Naive thymus-derived CD8-positive, alpha-beta T cell (primary cell): ENCODE measurements at places on chromosomes 7 and 10. TPM values are rescaled to one million over a fixed set of nuclear protein-coding genes. Genes with fewer than 3 reads are reported as not detected.

The ABCB4 gene
- 2.3 TPM for total RNA-seq

The FBXO24 gene
- total RNA-seq: 3.6 TPM

The FGL2 gene
- total RNA-seq: 6.1 TPM

The PNLIPRP1 gene
- not detected for total RNA-seq

The SLC39A12 gene
- total RNA-seq: not detected

- H3K27me3 ChIP-seq: no peaks in the 10 kb centered on the region
- peak within 1 kb of the TSS; percentile 91 for H3K27ac ChIP-seq
- H3K4me1 ChIP-seq: peaks cover 41% of the 10 kb centered on the region
- DNase-seq: peak; percentile 51
- peaks cover 53% of the 10 kb centered on the region for H3K36me3 ChIP-seq
- H3K4me3 ChIP-seq: peak within 1 kb of the TSS; percentile 95
Observed at GRCh38 chr7:150631866-150632864, at the start of gene GIMAP6. TSS of gene GIMAP6 (minus strand) at chr7:150632385. CDS start at chr7:150630142, 2,243 bp downstream.

GRCh38 chr10:74502963-74503608 lies 323.3 kb upstream of the KAT6B start:
- peaks cover 42% of the 10 kb centered on the region for H3K36me3 ChIP-seq
- H3K27ac ChIP-seq: no peak overlapping the region
- no peak for DNase-seq
- H3K4me3 ChIP-seq: no peak overlapping the region
- H3K4me1 ChIP-seq: peaks cover 14% of the 10 kb centered on the region

DNA sequence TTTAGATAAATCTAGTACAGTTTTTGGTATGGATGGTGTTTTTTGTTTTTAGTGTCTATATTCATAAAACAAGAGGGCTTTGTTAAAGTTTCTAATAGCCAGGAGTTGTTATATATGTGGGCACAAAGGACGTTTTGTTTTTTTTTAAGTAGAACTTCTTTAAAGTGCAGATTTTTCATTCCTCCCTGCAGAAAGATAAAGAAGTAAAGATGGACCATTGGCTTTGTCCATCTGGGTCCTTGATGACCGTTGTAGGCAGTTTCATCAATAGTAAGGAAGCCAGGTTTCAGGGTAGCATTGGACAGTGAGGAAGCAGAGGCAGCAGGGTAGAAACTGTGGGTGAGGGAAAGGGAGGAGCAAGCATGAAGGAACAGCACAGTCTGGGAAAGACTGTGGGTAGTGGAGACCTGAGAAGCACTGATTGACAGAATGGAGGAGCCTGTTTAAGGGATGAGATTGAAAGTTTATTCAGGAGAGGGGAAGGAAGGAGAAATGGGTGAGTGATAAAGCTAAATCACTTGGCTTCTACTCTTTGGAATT lies 5.3 kb downstream of the CALU start:
- H3K27ac ChIP-seq: no peak overlapping the region
- no peaks in the 10 kb centered on the region for H3K27me3 ChIP-seq
- peak overlapping the region; percentile 0 for H3K4me3 ChIP-seq

DNA sequence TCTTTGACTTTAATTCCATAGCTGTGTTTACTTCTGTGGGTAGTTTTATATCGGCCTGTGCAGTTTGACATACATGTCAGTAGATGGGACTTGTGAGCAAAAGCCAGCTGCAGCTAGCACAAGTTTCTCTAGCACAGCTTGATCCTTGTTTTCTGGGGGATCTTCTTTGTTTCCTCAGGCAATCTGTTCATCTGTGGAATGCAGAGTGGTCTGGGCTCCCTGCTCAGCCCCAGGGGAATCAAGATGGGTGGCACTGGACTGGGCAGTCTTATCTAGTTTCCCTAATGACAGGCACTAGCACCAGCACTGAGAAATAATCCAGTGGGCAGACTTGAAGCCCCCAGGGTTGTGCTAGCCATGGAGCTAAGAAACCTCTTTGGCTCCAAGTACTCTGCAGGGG lies 40.8 kb downstream of the CYP2C19 start:
- H3K27me3 ChIP-seq: no peaks in the 10 kb centered on the region
- no peak overlapping the region for H3K27ac ChIP-seq
- no peaks in the 10 kb centered on the region for H3K4me1 ChIP-seq
- H3K4me3 ChIP-seq: no peak overlapping the region

DNA sequence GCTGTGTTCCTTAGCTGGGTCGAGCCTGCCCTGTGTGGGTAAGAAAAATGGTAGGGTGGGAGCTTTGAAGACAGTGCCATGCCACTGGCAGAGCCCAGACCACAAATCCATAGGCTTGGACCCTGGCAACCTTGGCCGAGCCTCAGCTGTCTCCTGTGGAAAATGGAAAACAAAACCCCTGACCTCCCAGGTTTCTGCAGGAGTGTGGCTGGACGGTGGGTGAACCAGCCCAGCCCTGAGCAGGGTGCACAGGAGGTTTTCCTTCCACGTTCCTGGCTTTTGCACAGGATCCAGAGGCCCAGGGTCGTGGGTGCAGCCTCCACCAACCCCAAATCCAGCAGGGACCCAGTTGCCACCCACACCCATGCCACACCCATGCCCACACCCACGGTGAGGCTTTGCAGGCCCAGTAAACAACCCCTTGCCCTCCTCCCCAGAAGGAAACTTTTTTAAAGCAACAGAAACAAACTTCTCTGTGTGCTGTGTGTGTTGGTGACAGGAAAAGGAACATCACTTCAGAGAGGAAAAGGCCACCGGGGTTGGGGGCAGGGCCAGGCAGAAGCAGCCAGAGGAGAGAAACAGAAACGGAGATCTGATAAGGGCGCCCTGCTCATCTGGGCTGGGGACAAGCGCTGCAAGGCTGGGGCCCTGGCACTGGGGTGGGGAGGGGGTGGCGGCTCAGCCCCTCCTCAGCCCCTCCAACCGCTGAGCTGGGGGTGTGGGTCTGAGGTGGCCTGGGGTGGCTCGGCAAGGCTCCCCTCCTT lies 20.7 kb upstream of the ZMIZ1 start:
- H3K4me1 ChIP-seq: peaks cover 67% of the 10 kb centered on the region
- H3K27ac ChIP-seq: peak overlapping the region; percentile 85
- peak; percentile 57 for DNase-seq
- no peaks in the 10 kb centered on the region for H3K36me3 ChIP-seq
- H3K4me3 ChIP-seq: peak overlapping the region; percentile 86
- H3K27me3 ChIP-seq: no peaks in the 10 kb centered on the region

- peak; percentile 17 for DNase-seq
- H3K4me3 ChIP-seq: no peak overlapping the region
- H3K27me3 ChIP-seq: no peaks in the 10 kb centered on the region
- H3K27ac ChIP-seq: no peak overlapping the region
Observed at GRCh38 chr7:134031835-134032617, 95.1 kb upstream of the LRGUK start.

- no peaks in the 10 kb centered on the region for H3K36me3 ChIP-seq
- no peak for DNase-seq
Observed at GRCh38 chr7:11896663-11897062, 64.7 kb upstream of the THSD7A start.

DNA sequence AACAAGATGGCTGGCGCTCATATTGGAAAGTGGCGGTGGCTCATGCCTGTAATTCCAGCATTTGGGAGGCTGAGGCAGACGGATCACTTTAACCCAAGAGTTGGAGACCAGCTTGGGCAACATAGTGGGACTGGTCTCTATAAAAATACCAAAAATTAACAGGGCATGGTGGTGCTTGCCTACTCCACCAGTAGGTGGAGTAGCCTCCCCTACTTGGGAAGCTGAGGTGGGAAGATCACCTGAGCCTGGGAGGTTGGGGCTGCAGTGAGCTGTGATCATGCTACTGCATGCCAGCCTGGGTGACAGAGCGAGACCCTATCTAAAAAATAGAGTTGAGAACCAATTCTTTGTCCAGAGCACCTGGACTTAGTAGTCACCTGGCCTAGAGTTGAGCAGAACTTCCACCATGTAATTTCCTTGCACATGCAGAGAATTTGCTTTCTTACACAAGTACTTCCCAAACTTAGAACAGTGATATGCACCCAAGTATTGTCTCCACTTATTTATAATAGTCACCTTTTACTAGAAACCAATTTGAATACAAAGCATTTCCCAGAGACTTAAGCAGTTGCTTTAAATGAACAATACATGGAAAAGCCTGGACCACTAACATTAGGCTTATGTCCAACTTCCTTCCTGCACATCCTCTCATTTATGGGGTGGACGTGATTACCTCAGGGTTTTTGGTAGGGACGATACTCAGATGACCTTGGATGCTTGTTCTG lies 15.9 kb downstream of the LAMB4 start:
- no peak overlapping the region for H3K27ac ChIP-seq
- no peaks in the 10 kb centered on the region for H3K27me3 ChIP-seq
- H3K36me3 ChIP-seq: no peaks in the 10 kb centered on the region

- no peaks in the 10 kb centered on the region for H3K4me1 ChIP-seq
- H3K36me3 ChIP-seq: no peaks in the 10 kb centered on the region
- DNase-seq: no peak
Observed at GRCh38 chr10:54469587-54470323, 331.3 kb downstream of the PCDH15 start.

GRCh38 chr10:129179245-129179971 lies 287.6 kb upstream of the MGMT start:
- no peak for DNase-seq
- H3K36me3 ChIP-seq: no peaks in the 10 kb centered on the region
- H3K27me3 ChIP-seq: peaks cover 2% of the 10 kb centered on the region
- H3K27ac ChIP-seq: no peak overlapping the region

DNA sequence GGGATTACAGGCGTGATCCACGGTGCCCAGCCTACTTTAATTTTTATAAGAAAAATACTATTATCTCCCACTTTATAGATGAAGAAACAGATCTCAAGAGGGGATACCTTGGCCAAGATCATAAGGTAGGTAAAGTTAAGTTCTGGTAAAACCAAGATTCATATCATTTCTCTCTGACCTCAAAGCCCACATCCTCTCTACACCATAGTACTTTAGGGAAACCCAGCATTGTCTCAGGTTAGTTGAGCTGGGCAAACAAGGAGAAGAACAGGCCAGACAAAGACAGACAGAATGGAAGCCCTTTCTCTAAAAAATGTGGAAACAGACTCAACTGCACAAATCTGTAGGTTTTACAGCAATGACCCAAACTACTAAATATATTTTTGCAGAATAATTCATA lies 197.7 kb upstream of the FRMD4A start:
- H3K4me3 ChIP-seq: peak overlapping the region; percentile 69
- H3K27ac ChIP-seq: peak overlapping the region; percentile 57
- H3K36me3 ChIP-seq: peaks cover 32% of the 10 kb centered on the region

DNA sequence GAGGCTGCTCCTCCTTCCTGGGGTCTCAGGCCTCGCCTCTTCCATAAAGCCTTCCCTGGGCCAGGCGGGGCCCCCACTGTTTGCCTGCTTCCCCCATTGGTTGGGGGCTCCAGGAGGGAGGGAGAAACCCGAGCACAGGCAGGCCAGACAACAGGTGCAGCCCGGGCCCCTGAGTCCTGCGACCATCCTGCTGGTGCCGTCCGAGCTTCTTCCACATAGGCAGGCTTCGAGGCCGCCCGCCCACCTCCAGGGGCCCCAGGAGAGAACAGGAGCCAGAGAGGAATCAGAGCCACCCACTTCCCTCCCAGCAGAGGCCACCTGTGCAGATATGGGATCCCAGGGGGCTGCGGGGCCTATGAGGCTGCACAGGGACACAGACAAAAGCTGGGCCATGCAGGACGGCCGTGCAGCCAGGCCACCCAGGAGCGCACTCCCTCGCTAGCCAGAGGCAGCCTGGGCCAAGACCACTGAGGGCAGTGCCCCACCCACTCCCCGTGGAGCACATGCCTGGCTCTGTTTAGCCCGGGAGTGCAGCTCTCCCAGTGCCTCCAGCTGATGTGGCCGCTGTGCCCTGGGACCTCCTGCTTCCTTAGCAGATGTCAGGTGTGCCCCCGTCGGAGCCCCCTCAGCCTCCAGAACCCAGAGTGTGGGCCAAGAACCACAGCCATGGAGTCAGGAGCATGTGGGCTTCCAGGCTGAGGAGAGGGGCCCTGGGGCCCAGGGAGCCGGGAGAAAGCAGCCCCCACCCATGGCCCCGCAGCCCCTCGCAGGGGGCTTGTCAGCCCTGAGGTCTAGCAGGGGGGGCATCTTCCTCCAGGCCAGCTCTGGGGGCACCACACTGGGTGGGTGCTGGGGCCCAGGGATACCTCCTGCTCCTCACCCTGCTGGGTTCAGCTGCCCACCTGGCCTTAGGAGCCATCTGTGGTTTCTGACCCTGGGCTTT lies 59.9 kb upstream of the INPP5A start:
- no peak overlapping the region for H3K4me3 ChIP-seq
- H3K36me3 ChIP-seq: no peaks in the 10 kb centered on the region
- no peaks in the 10 kb centered on the region for H3K27me3 ChIP-seq

- H3K36me3 ChIP-seq: no peaks in the 10 kb centered on the region
- peaks cover 25% of the 10 kb centered on the region for H3K27me3 ChIP-seq
- no peak overlapping the region for H3K27ac ChIP-seq
- no peak for DNase-seq
Observed at GRCh38 chr10:1574719-1575118, 162.6 kb downstream of the ADARB2 start.

DNA sequence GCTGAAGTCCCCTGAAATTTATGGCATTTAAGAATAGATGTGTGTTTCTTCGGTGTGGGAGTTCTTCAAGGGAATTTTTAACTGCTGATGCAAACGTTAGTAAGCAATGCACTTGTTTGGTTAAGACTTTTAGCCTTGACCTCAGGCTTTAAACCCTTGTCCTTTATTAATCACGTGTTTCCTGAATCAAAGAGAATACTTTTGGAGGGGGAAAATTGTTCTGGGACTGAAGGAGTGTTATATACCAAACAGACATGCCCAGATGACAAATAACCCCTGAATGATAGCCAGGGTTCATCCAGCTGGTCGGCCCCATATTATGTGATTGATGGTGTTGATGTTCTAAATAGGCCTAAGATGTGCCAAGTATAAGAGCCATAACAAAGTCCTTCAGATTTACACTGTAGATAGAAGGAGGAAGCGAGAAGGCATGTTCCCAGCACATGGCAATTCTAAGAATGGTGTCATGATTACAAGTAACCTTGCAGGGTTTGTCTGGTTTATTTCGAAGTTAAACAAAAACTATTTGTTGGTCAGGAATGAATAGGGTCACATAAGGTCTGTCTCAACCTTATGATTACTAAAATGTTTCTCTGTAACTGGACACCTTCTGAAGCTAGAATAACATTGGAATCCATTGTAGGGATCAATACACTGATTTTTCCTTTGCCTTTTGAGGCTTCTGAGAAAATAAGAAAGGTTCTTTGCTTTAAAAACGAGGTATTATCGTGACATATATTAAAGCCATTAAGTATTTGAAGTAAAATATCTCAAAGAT lies 124.2 kb upstream of the SEM1 start:
- no peak overlapping the region for H3K4me3 ChIP-seq
- peaks cover 55% of the 10 kb centered on the region for H3K27me3 ChIP-seq
- H3K4me1 ChIP-seq: peaks cover 32% of the 10 kb centered on the region
- DNase-seq: no peak
- no peak overlapping the region for H3K27ac ChIP-seq
